ENCODE measurements at places on chromosomes 3 and 15.

- no peak for DNase-seq
Observed at GRCh38 chr3:185175370-185175987, 22.6 kb upstream of the C3orf70 start.

DNA sequence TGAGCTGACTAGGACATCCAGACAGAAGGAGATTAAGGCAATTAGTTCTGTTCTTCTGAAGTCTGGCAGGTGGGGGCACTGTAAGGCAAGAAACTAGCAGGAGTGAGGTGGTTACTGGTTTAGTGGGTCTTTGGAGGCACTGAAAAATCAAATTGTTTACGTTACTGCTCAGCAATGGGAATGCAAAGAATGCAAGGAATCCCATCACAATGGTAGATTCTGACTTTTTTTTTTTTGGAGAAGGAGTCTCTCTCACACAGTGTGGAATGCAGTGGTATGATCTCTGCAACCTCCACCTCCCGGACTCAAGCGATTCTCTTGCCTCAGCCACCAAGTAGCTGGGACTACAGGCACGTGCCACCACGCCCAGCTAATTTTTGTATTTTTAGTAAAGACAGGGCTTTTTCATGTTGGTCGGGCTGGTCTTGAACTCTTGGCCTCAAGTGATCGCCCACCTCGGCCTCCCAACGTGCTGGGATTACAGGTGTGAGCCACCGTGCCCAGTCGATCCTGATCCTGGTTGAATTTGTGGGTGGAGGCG lies 16.4 kb downstream of the FAM107A start:
- peak; percentile 96 for DNase-seq

- no peak for DNase-seq
Observed at GRCh38 chr3:146275476-146275875, 24.6 kb upstream of the PLSCR4 start.

- DNase-seq = no peak
Observed at GRCh38 chr3:63795438-63795837, 23.7 kb upstream of the C3orf49 start.

GRCh38 chr15:45543051-45543450 lies 20.5 kb upstream of the SLC30A4 start:
- DNase-seq = no peak

GRCh38 chr3:54434756-54435155 lies 312.4 kb downstream of the CACNA2D3 start:
- DNase-seq = no peak

GRCh38 chr3:185696039-185696438 lies 109.9 kb downstream of the SENP2 start:
- no peak for DNase-seq

GRCh38 chr15:59801649-59802048 lies 112.5 kb upstream of the BNIP2 start:
- DNase-seq = no peak

GRCh38 chr3:150844484-150844883 lies 60.8 kb downstream of the MINDY4B start:
- DNase-seq = no peak

DNA sequence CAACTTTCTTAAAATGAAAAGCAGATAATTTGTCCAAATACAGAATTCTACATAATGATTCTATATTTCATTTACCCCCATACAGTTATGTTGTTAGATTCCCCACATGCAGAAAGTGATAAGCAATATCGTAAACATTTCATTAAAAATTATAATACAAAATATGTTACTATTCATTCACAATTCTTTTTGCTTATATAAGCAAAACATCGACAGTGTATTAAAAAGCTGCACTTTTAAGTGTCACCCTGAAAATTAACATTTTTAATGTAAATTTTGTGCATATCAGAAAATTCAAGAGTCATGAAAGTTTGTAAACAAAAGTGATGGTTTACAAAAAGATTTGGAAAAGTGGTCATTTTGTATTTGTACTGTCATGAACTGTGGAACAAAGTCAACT lies 19.2 kb downstream of the TMEM212 start:
- DNase-seq = no peak

- no peak for DNase-seq
Observed at GRCh38 chr3:107956991-107957900, 133.6 kb downstream of the CD47 start.

GRCh38 chr3:195900436-195901355 lies 7.7 kb downstream of the TNK2 start:
- no peak for DNase-seq

- no peak for DNase-seq
Observed at GRCh38 chr15:71444032-71444810, 328.9 kb downstream of the THSD4 start.

DNA sequence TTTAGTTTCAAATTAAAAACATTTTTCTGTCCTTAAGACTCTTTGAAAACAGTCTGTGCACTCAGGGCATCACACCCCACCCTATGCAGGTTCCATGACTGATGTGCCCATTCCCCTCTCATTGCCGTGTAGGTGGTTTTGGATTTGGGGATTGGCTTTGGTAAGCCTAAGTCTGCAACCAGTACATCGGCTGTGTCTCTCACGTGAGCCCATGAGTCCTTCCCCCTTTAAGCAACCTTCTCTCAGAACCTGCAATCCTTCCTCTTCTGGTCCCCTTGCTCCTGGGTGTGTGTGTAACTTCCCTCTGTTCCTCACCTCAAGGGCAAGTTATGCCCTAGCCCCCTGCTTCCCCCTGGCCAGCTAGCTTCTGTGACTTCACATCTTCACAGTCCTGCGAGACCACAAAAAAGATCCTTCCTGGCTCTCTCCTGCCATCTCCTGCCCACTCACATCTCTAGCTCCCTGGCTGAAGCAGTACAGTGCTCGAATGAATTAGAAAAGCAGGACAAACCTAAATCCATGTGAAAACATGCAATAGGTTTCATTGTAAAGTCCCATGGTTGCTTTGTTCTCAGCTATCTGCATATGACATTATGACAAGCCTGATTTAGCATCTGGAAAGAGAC lies 126.7 kb downstream of the UACA start:
- DNase-seq = no peak

DNA sequence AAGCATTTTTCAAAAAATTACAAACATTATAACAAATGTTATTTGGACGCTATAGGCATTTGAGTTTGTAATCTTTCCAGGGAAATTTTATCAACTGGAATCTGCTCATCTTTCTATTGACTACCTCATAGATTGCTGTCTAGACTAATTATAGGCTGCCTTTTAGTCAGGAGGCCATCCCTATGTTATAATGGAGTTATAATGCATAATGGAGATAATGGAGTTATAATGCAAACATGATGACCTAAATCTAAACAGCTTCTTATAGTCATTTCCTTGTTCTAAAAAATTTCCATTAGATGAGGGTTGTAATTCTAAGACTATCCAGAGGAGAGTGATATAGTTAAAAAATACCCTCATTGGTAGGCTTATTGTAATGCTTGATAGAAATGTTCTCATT lies 226.4 kb downstream of the SI start:
- DNase-seq = no peak

- DNase-seq = no peak
Observed at GRCh38 chr3:13110678-13111116, 37.5 kb upstream of the IQSEC1 start.

DNA sequence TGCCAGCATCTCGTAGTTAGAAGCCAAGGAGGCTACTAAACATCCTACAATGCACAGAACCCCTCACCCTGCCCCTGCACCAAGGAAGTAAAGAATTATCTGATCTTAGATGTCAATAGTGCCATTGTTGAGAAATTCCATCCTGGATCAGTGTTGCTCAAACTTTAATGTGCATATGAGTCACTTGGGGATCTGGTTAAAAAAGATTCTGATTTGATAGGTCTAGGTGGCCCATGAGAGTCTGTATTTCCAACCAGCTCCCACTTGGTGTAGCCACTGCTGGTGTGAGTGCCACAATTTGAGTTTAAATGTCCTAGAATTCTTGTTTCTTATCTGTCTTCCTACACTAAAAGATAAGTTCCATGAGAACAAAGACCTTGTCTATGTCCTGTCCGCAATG lies 43.7 kb downstream of the TMEM45A start:
- DNase-seq = no peak

DNA sequence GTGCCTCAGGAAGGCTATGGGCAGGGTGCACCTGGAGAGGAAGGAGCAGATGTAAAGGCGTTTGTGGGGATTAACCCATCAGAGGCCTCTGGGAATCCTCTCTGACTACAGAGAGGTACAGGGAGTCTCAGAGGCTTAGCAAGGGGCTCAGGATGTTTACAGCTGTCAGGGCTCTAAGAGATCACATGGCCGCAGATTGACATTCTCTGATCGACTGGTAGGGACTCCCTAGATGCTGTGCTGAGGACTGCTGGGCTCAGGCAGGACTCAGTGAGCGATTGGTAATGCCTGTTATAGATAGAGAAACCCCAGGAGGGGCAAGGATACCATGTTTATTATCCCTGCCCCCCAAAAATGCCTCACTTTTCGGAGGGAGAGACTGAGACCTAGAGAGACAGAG lies 103.5 kb downstream of the CORO2B start:
- DNase-seq = no peak

DNA sequence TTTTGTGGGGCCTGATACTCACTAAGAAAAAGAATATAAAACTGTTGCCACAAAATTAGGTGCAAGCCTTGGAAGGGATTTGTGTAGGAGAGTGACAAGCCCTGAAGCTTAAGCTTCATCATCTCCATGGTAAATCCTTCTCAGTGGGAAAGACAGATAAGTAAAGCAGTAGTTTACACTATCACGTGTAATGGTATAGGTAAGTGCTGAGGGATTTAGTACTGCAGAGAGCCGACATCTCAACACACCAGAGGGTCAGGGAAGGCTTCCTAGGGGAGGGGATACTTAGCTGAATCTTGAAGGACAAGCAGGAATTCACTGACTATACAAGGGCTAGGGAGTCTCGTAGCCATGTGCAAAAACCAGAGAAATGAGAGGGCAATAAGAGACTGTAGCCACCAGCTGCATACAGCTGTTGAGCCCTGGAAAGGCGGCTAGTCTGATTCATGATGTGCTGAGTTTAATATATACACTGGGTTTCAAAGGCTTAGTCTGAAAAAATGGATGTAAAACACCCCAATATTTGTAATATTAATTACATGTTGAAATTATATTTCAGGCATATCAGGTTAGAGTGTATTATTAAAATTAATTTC lies 11.1 kb downstream of the SLC24A1 start:
- DNase-seq = no peak

- no peak for DNase-seq
Observed at GRCh38 chr3:125406070-125406469, 30.9 kb upstream of the ZNF148 start.

- no peak for DNase-seq
Observed at GRCh38 chr15:39888809-39889208, 31.3 kb downstream of the GPR176 start.

DNA sequence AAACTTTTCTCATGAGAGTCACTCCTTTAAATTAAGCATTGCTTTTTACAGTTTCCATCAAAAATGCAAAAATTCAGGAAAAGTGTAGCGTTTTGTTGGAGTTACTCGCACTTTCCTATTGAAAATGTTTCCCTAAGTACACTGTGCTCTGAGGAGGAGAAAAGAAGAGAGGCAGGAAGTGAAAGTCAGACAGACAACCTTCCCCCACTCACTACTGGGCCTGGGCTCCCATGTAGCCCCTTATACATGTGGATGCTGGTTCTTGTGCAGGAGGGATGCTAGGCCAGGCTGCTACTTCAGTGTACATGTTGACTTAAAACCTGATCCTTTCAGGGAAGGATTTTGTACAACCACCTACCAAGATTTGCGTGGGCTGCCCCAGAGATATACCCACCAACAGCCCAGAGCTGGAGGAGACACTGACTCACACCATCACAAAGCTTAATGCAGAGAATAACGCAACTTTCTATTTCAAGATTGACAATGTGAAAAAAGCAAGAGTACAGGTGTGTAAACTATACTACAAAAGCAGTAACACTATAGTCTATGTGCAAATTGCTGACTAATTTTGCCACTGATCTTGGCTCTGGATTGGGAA lies 15.1 kb downstream of the KNG1 start:
- DNase-seq = no peak

DNA sequence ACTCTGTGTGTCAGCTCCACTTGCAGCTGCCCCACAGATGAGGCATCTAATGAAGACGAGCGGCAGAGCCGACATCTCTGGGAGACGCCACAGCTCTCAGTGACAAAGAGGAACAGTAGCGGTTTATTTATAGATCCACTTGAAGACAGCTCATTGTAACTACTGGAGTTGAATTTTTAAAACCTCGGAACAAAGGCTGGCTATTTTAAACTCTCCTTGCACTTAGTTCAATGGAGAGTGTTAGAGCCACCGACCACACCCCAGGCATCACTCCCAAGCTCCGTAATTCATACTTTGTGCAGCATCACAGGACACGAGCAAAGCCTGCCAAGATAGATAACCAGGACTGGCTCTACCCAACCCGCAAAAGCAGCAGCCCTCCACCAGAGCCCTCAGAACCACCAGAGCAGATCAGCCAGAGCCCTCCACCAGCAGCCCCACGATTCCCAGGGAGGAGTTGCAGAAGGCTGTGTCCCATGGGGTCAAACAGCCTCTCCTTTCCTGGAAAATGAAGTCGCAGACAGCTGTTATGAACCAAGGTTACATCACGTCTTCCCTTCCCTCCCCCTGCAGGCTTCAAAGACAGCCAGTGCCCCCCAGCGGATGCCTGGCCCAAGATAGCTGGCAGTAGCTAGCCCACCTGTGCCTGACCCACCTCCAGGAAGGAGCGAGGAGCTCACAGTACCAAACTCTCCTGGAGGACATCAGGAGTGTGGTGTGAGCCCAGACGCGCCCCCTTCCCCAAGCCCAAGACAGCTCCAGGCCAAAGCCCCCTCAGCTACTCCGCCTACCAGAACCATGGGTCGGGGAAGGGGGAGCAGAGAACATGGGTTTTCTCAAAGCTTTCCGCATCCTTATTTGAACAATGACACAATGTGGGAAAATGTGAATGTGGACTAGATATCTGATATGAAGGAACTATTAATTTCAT lies 45.7 kb downstream of the POC1A start:
- DNase-seq = no peak

GRCh38 chr3:72549761-72550581 lies 298.3 kb downstream of the SHQ1 start:
- no peak for DNase-seq

DNA sequence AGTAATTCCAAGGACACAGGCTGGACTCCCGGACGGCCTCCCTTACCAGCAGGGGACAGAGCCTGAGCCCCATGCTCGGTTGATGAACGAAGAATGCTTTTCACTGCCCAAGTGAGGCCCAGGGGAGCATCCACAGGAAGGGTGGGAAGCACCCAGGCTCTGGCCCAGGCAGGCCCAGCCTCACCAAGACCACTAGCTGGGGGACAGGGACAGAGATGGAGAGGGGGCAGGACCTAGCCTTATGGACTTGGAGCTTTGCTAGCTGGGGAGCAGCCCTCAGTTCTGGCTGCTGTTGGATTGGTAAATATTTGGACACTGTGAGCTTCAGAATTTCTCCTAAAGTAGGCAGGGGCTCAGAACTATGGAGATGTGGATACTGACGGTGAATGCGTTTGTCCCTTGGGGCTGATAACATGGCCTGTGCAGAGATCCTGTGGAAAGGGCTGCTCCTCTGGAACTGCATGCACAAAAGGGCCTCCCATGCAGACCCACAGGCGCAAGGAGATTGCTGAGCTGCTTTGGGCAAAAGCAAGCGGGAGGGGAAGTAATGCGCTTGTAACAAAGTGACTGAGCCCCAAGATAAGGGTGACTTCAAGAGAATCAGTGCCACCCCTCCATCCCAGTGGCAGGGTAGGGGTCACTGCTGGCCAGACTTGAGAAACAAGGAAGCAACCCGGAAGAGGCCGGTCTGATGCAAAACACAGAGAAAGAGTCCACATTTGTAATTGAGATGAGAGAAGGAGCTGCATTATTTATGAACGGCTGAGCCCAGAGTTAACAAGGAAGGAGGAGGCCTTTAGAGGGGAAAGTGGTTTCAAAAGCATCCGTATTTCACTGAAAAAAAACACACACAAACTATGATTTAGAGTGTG lies 70.1 kb upstream of the MEF2A start:
- DNase-seq = no peak

Measured in non-pigmented ciliary epithelial cell (primary cell).